ENCODE measurements at places on chromosomes 4 and X.

DNA sequence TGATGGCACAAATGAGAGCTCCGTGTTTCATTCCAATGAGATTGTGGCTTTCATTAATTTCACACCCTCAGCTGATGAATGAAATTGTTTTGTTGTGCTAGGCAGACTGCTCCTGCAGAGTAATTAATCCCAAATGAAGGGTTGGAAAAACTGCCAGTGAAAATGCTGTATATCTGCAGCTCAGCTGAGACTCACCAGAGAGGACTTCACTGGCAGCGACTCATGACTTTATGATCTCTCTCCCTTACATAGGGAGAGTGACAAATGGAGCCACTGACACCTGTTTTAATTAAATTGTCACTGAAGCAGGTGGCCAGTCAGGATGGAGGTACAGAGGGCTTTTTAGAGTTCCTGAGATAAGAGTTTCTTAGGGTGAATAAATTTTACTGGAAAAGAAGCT, 24.8 kb downstream of the GRXCR1 start:
- DNase-seq = no peak

DNA sequence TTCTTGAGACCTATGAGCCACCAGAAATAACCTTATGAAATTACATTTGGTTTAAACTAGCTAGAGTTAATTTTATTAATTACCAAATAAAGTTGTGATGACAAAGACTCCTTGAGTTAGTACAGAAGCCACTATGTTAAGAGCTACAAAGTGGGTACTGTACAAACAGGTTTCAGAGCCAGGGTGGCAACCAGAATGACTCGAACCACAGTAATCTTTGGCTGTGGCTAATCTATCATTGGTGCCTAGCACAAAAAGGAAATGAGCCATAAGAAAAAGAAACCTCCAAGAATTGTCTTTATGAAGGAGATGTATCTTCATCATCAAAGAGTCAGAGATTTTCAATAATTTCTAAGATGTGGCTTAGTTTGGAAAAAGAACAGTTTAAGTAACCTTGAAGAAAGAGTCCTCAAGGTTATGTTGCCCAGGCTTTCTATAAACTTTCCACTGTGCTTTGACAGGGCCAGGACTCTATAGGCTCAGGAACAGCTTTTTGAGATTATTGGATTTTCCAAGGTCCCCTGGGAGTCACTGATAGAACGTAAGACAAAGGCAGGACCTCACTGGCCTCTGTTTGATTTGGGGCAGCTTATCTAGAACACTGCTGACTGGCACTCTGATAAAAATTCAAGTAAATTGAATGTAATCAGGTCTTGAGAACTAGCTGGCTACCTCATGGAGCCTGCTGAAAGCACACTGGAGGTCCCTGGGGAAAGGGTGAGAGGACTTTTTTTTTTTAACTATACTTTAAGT, 777.7 kb downstream of the STIM2 start:
- peak; percentile 6 for DNase-seq

DNA sequence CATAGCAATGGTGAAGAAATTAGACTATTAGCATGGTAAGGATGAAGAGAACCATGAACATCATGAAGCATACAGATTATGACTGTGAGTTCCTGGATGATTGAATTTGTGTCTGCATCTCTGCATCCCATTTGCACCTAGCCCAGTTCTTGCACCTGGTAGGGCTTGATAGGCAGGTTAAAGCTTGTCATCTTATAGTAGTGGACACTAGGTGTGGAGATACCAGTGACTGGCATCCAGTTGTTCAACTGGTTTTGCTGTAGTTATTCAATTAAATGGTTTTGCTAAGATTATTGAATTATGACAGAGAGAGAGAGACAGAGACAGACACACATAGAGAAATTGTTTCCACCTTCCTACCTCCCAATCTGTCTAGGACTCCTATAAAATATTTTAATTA, 5.0 kb downstream of the ADH7 start:
- no peak for DNase-seq

DNA sequence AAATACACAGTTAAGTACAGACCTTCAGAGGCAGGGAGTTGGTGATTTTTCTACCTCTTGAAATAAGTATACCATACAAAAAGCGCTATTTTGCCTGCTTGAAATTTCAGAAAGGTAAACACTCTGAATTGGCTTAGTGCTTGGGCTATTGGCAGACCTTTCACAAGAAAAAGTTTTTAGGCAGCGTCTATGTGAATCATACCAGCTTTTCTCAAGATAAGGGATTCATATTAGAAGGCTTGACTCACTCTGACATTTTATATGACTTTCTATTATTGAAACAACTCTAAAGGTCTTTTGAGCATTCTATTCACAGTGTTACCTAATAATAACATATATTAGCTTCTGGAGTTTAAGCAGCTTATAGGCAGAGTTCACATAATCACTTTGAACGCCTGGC, 286.4 kb upstream of the FAT1 start:
- no peak for DNase-seq

DNA sequence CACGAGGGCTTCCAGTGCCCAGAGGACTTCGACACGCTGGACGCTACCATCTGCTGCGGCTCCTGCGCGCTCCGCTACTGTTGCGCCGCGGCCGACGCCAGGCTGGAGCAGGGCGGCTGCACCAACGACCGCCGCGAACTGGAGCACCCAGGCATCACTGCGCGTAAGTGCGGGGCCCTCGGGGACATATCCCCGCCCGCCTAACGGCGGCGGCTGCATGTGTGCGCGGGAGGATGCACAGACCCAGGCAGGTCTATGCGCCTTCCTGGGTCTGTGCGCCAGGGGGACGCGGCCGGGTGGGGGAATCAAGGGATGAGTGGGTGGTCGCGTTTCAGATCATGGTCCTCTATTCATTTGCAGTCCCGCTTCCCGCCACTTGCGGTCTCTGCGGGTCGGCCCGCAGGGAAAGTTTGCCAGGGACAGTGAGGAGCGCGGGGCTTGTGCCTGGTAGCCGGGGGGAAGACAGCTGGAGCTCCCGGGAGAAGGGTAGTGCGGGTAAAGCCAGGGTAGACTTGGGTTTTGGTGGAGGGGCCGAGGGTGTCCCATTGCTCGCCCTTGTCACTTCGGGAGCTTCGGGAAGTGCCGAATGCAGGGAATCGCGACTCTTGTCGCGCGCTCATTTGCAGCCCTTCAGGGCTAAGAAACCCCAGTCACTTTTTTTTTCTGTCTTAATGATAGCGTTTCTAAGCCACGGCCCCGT, 1.0 kb downstream of the SHISA3 start:
- peak; percentile 4 for DNase-seq

DNA sequence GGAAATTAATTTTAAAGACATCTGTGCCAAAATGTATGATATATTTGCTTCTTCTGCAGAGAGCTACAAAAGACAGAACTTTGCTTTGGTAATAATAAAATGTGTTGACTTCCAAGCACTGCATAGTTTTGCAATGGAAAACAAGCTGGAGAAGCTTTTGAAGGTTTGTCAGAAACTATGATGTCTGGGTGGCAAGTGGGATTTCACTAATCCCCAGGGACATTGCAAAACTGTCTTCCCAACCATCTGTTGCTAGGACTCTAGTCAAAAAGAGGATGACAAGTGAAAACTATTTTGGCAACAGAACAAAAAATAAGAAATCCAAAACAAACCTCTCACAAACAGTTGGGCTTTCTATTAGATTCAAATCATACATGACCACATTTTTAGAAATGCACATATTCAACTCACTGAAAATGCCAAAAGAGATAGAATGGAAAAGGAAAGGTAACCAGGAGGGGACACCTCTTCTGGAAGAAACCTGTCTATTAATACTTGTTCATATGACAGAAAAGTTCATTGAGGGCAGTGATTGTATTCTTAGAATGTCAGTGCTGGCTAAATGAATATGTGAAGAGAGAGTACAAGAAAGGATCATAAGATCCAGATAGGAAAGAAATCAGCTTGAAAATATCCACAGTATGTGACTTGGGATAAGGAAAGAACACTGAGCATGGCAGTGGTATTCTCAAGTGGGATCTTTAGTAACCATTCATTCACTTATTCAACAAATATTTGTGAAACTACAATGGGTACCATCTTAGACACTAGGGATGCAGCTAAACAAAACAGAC, 228.0 kb downstream of the RASL11B start:
- DNase-seq = peak; percentile 18

GRCh38 chr4:3255611-3256186, 6.7 kb downstream of the MSANTD1 start:
- DNase-seq = no peak

- DNase-seq = peak; percentile 65
Measured at GRCh38 chr4:88143504-88143903, 14.9 kb downstream of the ABCG2 start.

- DNase-seq = no peak
Measured at GRCh38 chrX:23670528-23670927, 3.2 kb downstream of the PRDX4 start.

GRCh38 chr4:40557736-40558135, 71.9 kb downstream of the RBM47 start:
- no peak for DNase-seq

GRCh38 chr4:11138964-11139363, 289.7 kb downstream of the HS3ST1 start:
- DNase-seq = no peak

- DNase-seq = no peak
Measured at GRCh38 chrX:17403189-17403691, 28.2 kb downstream of the NHS start.

DNA sequence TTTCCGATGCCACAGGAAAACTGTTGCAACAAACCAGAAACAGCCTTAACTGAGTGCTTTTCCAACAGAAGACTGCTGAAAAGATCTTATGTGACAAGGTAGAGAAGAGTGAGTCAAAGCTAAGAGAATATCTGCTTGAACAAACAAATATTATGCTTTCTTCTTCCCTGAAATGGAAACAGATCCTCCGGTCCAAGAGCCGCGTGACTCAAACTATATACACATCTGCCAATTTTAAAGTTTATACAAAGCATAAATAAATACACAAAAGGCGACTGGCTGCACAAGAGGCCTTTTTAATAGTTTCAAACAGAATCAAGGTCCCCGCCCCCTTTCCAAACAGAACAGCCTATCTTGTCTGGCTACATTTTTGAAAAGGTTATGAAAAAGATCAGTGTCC, 329.7 kb upstream of the F9 start:
- no peak for DNase-seq

GRCh38 chr4:140609548-140610425, 41.0 kb upstream of the UCP1 start:
- peak; percentile 29 for DNase-seq

- no peak for DNase-seq
Measured at GRCh38 chrX:134426281-134426680, 33.7 kb upstream of the HPRT1 start.

DNA sequence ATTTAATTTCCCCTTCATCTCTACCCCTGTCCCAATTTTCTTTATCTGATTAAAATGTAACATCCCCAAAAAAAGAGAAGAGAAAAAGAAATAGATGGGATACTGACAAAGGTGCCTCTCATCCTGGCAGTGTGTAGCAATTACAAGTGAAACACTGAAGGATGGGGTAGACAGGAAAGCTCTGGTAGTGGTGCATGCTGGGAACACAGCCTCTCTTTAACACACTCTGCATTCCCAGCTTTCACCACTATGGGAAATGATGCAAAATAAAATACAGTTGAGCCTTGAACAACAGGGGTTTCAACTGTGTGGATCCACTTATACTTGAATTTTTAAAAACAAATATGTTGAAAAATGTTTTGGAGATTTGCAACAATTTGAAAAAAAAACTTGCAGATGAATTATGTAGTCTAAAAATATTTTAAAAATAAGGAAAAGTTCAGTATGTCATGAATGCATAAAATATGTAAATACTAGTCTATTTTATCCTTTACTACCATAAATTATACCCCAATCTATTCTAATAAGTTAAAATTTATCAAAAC, 239.2 kb upstream of the DDX53 start:
- DNase-seq = no peak

DNA sequence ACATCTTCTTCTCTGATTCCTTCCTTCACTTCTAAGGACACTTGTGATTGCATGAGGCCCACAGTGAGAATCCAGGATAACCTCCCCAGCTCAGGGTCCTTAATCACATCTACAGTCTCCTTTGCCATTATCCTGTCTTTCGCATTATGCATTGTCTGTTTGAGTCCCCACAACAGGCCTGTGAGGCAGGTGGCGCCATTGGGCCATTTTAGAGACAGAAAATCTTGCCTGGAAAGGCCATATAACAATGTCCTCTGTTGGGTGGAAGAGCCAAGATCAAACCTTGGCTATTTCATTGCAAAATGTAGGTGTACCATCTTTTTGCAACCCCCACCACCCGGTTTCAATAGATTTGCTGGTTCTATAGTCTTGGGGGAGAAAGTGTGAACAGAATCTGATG, 11.8 kb upstream of the DCUN1D4 start:
- DNase-seq = peak; percentile 40

- DNase-seq = no peak
Measured at GRCh38 chrX:18543738-18544137, 118.3 kb downstream of the CDKL5 start.

GRCh38 chrX:12910423-12911121, 4.2 kb downstream of the TLR8 start:
- no peak for DNase-seq

- DNase-seq = no peak
Measured at GRCh38 chr4:89511776-89512175, 204.2 kb upstream of the GPRIN3 start.

DNA sequence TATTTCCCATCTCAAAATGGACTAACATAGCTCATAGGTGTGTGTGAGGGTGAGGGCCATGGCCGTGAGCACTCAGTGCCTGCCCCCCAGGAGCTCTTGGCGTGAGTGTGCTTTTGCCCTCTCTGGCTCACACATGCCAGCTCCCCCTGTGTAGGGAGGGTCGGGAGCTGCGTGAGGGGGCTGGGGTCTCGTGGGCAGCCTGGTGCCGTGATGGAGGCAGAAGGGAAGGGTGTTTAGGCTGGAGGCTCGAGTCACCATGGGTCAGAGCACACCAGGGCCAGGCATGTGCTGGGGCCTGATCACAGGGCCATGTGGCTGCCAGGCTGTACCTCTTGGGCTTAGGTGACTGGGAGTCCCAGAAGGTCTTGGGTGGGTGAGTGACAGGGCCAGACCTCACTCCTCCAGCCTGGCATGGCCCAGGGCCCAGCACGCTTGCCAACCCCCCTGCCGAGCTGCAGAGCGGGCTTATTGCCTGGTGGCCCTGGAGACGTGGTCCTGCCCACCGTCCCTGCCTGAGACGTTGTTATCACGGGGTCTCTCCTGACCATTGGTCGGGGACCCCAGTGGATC, 44.0 kb downstream of the ADRA2C start:
- no peak for DNase-seq

DNA sequence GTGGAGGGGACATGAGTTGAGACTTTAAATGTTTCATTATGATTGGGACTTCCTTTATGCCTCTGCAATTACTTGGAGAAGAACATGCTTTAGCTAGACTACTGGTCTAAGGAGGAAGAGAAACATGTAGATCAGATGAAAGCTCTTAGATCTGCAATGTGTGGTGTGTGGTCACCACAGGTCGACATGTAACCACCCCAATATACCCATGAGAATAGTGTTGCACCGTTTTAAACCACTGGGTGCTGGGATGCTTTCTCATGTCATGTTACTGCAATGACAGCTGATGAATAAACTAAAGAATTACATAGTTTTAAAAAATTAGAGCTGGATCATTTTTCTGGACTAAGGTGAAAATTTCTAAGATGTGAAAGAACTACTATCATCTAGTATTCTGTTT, 1039.7 kb downstream of the RAPGEF2 start:
- DNase-seq = no peak
